ENCODE measurements at places on chromosomes 7 and 10. TPM values are rescaled to one million over a fixed set of nuclear protein-coding genes. Genes with fewer than 3 reads are reported as not detected.

DNA sequence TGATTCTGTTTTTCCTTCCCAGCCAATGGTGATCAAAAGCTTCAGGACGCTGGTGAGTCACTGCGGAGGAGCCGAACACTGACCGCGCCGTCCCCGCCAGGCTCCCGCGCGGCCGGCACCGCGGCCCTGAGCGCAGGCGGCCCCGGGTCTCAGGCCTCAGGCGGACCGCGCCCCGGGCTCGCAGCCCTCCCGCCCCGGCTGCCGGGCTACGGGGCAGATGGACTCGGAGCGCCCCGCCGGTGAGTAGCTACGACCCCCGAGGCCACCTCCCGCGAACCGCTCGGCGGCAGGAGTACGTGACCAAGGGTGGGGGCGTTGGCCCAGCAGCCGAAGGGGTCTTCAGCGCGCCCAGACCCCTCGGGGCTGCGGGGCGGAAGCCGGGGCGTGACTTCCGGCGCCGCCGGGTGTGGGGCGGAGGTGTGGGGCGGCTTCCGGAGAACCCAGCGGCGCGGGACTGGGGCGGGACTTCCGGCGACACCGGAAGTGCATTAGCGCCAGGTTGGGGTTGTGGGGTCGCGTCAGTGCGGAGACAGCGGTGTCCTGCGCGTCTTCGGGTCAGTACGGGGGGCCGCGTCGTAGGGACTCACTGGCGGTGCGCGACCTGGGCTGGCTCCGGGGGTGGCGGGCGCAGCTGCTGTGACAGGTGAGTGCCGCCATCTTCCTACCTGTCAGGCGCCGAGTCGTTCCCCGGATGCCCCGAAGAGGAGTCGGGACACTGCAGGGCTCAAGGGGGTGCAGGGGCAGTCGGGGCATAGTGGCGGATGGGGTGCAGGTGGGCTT is at the start of gene WDR37:
Gene WDR37, plus strand, starts transcription at position 60 of the 780 bp plus-strand sequence. CDS start 15,771 bp downstream, outside the sequence.
- DNase-seq: peak; percentile 77

DNA sequence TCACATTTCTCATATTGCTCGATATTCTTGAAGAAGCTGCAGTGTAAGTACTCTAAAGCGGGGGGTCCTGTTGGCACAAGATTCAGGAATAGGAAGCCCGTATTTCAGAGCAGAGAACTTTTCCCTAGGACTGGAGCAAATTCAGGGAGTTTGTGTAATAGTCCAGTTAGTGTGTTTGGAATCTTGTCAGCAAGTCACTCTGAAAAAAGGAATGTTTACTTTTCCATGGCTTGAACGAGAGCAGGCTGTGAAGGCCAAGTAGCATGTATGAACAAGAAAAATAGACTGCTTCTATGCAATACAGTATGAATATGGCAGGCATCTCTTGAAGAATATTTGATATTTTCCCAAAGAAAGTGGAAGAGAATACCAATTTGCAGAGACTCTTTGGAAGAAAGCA is 39.8 kb downstream of the CDC123 start:
- no peak for DNase-seq

DNA sequence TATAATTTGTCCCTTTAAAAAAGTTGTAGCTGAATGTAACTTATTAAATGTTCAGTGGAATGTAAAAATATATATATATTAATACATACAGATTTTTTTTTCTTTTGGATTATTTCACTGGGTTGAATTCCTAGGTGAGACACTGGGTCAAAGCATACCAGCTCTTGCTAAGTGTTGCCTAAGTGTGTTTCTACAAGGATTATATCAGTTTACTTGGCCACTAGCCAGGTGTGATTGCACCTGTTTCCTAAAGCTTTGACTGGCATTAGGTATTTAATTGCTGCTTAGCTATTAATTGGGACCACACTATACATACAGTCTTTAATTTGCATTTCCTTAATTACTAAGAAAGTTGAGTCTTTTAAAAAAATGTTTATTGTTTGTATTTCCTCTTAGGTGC is 5.5 kb upstream of the ELOVL3 start:
- DNase-seq: no peak

DNA sequence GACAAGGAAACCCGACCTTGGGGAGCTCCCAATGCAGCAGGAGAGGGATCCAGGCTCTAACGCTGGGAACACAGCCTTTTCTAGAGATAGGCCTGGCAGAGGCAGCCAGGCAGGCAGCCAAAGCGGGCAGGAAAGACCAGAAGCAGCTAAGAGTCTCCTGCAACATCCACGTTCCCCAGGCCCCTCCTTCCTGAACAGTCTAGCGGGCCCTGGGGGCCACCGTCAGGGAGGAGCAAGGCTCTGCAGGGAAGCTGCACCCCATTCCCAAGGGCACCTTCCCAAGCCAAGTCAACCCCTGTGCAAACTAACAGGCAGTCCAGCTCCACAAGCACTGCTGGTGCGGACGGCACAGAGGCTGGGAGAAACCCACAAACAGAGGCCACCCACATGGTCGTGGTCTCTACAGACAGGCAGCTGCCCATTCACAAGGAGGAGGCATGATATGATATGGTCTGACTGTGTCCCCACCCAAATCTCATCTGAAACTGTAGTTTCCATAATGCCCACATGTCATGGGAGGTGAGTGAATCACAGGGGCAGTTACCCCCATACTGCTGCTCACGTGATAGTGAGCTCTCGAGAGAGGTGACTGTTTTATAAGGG is 115.7 kb downstream of the MAD1L1 start:
- DNase-seq: no peak

DNA sequence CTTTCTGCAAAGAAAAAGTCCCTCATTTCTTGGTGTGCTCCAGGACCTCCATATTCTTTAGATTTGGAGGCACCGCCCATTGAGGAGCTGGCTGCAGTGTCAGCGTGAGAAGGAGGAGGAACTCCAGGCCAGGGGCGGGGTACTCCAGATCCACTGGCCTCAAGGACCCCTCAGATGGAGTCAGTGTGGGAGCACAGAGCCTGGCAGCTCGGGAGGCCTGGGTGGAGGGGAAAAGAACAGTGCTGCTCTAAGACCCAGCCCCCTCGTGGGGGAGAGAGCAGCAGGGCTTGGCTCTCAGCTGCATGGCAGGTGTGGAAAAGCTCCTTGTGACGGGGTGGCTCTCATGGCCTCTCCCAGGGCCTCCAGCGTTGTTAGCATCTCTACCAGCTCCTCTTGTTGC is 70.5 kb downstream of the ITGB1 start:
- no peak for DNase-seq

DNA sequence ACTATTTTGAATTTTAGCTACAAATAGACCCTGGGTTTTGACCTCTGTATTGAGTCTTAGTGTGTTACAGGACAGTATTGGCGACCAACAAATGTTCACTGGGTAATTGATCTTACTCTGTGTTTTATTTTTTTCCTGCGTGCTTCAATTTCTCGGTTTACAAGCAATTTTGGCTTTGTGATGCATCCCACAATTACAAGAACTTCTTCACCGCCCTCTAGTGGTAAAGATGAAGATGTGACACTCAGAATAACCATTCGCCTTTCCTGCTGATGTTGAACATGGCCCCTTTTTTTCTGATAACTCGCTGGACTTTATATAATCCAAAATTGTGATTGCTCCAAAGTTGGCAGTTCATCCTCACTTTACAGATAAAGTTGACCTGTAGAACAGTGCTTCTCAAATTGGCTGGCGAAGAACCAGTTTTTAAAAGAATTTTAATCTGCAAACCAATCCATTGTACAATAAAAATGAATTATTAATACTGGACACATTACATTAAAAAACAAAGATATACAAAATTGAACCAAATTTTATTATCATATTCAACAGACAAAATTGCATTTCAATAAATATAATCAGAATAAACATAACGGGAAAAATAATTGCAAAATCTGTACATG is 20.2 kb upstream of the SMC3 start:
- peak; percentile 50 for DNase-seq

DNA sequence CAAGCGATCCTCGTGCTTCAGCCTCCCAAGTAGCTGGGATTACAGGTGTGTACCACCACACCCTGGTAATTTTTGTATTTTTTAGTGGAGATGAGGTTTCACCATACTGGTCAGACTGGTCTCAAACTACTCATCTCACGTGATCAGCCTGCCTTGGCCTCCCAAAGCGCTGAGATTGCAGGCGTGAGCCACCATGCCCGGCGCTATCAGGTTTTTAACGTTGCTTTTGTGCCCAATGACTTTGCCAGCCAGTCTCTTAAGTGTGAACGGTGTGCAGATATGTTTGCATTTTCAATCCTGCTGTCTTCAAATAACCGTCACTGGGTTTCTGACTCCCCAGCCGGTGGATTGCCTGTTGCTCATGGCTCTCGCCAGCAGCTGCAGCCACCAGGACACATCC is 201.8 kb upstream of the PPP2R2D start:
- no peak for DNase-seq

DNA sequence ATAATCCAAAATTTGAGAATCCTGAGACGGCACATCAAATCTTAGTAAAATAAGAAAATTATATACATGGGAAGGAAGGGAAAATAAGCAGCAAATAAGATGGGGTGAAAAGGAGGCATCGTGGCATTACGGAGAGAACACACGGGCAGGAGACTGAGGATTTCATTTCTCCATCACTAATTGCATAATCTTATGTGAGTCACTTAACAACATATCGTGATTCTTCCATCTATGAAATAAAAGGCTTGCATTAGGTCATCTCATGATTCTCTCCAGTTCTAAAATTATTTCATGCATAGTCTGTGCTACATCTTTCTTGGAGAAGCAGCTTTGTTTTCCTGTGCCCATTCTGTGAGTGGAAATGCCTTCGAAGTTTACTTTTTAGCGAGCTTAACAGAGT is 288.7 kb downstream of the LRMDA start:
- no peak for DNase-seq

- DNase-seq: no peak
Observed at GRCh38 chr7:80480566-80480965, 31.3 kb downstream of the GNAT3 start.

DNA sequence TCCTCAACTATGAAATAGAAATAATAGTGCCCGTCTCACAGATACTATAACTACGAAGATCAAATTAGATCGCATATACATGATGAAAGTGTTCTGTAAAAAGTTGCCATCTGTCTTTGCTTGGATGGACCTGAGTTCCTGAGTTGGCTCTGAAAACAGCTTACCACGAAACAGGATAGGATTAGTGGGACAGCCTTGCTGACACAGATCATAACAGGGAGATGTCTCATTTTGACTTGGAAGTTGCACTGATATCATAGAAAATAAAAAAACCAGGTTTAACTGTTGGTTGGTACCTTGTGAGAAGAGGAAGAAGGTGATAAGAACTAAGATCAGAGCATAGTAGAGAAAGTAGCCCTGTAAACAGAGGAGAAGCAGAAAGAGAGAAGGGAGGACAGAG is 79.3 kb upstream of the AGBL3 start:
- no peak for DNase-seq

DNA sequence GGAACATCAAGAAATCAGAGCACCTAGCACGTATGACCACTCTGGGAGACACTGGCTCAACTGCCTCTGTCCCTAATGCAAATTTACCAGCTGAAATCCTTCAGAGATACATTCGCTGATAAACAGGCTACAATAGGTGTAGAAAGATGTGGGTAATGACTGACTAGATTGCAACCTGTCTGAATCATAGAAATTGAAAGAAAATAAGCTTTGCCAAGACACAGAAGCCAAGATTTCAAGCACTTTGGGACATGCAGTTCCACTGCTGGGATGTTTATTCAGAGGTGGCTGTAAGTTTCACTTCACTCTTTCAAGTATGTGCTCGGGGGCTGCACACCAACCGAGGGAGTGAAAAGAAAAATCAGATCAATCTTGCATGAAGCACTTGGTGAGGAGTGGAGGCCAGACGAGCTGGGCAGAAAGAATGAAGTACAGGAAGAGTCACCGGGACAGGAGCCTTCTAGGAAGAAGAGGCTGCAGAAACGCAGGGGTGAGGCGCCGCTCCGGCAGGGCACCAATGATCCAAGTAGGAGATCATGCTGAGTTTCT is 276.7 kb downstream of the PARD3 start:
- no peak for DNase-seq

DNA sequence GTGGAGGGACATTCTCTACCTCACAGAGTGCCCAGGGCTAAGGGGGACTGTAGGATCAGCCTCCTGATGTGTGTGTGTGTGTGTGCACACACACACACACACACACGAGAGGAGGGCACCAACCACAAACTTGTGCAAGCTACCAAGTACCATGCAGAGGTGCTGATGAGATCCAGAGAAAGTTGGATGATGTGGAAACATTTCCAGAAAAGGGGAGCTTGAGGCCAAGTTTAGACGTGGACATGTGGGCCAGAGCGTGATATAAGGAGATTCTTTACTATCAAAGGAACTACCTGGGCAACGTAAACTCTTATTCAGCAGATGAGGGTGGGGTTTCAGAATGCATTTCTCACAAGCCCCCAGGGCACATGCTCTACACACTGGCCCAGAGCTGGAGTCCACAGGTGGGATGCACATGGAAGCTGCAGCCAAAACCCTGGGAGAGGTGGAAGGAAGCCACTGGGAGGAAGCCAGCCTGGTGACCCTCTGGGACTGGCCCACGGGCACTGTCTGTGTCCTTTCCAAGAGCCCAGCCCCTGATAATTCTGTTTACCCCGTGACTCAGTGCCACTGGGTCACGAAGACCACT is 53.5 kb downstream of the DLG5 start:
- DNase-seq: no peak

The GIMAP6 gene
- total RNA-seq: not detected

The FBXW4 gene
- total RNA-seq: 19.1 TPM

The MINDY4 gene
- total RNA-seq: 3.5 TPM

The ZPBP gene
- total RNA-seq: not detected

The ZNF239 gene
- 12.8 TPM for total RNA-seq

The PIK3AP1 gene
- total RNA-seq: 12.8 TPM

The BLOC1S2 gene
- 24.5 TPM for total RNA-seq

The C10orf105 gene
- total RNA-seq: 0.20 TPM

The SMKR1 gene
- total RNA-seq: 3.5 TPM

All from HT-29 (cell line).